ENCODE measurements at places on chromosomes 11 and 22. TPM values are rescaled to one million over a fixed set of nuclear protein-coding genes. Genes with fewer than 3 reads are reported as not detected.

DNA sequence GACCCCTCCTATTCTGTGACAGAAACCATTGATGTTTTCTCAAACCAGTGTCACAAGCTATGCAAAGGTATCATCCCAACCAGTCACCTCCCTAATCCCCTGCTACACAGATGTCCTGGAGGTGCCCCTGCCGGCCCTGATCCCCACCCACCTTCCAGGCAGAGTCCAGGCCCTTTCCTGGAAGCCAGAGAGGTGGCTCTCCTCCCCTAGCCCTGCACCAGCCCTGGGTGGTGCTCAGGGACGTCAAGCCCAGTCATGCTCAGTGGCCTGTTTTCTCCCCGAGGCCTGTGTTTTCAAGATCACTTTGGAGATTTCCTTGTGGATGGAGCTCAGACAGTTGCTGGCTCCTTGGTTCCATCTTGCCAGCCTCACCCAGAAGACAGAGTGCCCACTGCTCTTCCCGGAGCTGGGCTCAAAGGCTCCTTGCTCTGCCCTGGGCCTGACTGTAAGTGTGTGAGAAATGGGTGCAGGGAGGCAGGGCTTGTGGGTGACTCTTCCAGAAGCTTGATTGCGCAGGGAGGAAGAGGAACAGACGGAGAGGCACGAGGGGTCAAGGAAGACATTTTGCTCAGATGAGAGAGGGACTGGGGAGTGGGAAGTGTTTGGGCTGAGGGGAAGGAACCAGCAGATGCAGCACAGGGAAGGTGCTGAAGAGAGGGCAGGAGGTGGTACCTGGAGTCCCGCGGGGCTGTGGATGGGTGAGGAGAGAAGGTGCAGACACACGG, 11.3 kb downstream of the P2RY6 start:
- DNase-seq, result no peak

GRCh38 chr11:124732230-124732629, 7.5 kb upstream of the NRGN start:
- DNase-seq, result no peak

- DNase-seq, result no peak
Measured at GRCh38 chr11:12927221-12927620, 81.9 kb upstream of the RASSF10 start.

- no peak for DNase-seq
Measured at GRCh38 chr11:113977701-113978100, 2.8 kb downstream of the HTR3A start.

- peak; percentile 97 for DNase-seq
Measured at GRCh38 chr11:9759519-9760192, 95.8 kb downstream of the SWAP70 start.

GRCh38 chr11:35013514-35014233, 97.3 kb downstream of the PDHX start:
- DNase-seq, result no peak

- DNase-seq, result no peak
Measured at GRCh38 chr11:47369676-47370075, 8.7 kb downstream of the SPI1 start.

DNA sequence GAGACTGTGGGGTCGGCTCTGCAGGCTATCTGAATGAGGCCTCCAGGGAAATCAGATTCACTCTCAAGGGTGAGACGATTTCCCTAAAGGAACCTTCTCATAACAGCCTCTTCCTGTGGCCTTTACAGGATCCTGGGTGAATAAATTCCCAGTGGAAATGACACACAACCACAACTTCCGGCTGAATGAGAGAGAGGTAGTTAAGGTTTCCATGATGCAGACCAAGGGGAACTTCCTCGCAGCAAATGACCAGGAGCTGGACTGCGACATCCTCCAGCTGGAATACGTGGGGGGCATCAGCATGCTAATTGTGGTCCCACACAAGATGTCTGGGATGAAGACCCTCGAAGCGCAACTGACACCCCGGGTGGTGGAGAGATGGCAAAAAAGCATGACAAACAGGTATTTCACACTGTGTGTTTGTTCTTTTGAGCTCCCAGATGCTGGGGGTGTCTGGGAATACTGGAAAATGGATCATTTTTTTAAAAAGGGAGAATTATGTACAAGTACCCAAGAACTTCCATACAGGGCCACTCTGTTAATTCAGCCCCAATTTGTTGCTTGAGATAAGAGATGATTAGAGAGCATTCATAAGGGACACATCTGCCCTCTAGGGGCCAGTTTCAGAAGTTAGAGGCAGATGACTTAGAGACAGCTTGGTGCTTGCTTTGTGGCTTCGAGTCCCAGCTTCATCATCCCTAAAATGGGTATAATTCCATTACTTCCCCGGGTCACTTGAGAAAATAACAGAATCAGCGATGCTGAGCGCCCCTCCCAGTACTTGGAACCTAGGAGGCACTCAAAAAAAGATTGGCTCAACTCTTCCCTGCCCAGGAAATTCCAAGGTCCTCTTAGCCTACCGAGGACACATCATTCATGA, 10.2 kb downstream of the SERPIND1 start:
- peak; percentile 93 for DNase-seq

- DNase-seq, result peak; percentile 59
Measured at GRCh38 chr11:124716591-124716990, 23.2 kb upstream of the NRGN start.

DNA sequence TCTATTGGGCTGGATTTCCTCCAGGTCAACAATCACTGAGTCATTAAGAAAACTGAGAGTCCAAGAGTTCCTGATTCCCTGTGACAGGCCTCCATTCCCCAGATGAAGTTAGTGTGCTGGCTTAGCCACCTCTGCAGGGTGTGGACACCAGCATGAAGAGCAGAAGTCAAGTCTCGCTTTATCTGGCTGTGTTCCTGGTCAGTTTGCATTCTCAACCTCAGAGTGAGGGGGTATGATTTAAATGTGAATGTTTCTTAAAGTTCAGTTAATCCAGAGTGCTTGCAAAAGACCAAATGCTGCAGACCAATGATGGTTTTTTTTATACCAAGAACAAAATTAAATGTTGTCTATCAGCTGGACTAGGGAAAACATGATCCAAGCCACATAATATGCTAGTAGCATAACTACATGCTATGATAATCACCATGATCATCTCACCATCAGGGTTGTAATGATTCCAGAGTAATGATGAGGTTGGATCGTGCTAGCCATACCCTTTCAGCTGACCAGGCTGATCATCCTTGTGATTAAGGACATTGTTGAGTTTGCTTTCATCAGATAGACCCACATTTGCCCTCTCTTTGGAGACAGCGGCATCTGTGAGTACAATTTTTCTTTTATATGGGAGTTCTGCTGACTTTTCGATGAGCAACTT, 145.8 kb upstream of the ARHGAP20 start:
- DNase-seq, result peak; percentile 56

- no peak for DNase-seq
Measured at GRCh38 chr22:49525360-49525759, 302.3 kb downstream of the BRD1 start.

DNA sequence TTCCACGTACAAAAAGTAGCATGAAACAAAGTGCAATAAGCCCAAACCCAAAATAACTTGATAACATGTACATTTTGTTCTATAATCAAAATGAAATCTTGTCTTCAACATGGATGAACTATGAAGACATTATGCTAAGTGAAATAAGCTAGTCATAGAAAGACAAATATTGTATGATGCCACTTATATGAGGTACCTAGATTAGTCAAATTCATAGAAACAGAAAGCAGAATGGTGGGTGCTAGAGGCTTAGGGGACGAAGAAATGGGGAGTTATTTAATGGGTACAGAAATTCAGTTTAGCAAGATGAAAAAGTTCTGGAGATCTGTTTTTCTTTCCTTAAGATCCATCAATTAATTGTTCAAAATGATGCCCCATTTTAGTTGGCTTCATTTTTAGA, 7.5 kb downstream of the PGM2L1 start:
- no peak for DNase-seq

- DNase-seq, result no peak
Measured at GRCh38 chr22:22907551-22908494, 20.2 kb downstream of the IGLL5 start.

GRCh38 chr11:2263071-2263565, 7.3 kb downstream of the ASCL2 start:
- DNase-seq, result no peak

- DNase-seq, result no peak
Measured at GRCh38 chr11:123069908-123070821, 8.2 kb upstream of the HSPA8 start.

GRCh38 chr11:118916842-118917388, 8.8 kb downstream of the BCL9L start:
- DNase-seq, result no peak

- peak; percentile 47 for DNase-seq
Measured at GRCh38 chr22:37345863-37346504, 63.7 kb downstream of the CYTH4 start.

DNA sequence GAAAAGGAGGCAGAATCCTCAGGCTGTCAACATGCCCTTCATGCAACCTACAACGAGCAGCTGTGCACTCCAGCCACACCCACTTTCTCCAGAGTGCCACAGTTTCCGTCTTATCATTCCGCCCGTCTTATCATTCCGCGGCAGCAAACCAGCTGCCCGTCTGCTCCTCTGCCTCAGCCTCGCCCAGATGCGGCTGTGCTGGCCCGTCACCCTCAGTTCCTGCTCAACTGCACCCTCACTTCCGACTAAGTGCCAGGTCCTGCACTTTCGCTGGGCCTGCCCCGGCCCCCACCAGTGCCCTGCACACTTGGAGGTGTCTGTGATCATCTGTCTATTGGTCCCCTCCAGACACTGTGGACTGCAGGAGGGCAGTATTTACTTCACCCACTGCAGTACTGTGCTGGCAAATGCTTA, 43.7 kb downstream of the MICAL3 start:
- peak; percentile 52 for DNase-seq

DNA sequence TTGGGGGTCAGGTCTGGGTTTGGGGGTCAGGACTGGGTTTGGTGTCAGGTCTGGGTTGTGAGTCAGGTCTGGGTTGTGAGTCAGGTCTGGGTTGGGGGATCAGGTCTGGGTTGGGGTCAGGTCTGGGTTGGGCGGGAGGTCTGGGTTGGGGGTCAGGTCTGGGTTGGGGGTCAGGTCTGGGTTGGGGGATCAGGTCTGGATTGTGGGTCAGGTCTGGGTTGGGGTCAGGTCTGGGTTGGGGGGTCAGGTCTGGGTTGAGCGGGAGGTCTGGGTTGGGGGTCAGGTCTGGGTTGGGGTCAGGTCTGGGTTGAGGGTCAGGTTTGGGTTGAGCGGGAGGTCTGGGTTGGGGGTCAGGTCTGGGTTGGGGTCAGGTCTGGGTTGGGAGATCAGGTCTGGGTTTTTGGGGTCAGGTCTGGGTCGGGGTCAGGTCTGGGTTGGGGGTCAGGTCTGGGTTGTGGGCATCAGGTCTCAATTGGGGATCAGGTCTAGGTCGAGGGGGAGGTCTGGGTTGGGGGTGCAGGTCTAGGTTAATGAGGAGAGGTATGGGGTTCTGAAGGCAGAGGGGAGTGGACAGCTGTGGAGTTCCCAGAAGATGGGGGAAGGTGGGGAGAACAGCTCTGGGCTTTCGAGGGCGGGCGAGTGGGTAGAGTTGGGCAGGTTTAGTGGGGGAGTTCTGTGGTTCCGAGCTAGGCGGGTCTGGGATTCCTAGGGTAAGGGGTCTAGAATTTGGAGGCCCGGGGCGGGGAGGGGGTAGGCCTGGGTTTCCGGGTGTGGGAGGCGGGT, 629 bp downstream of the TTLL8 start:
- no peak for DNase-seq

GRCh38 chr11:86569109-86569508, 103.3 kb downstream of the ME3 start:
- no peak for DNase-seq

- DNase-seq, result no peak
Measured at GRCh38 chr11:76667271-76667818, 3.2 kb downstream of the LRRC32 start.

DNA sequence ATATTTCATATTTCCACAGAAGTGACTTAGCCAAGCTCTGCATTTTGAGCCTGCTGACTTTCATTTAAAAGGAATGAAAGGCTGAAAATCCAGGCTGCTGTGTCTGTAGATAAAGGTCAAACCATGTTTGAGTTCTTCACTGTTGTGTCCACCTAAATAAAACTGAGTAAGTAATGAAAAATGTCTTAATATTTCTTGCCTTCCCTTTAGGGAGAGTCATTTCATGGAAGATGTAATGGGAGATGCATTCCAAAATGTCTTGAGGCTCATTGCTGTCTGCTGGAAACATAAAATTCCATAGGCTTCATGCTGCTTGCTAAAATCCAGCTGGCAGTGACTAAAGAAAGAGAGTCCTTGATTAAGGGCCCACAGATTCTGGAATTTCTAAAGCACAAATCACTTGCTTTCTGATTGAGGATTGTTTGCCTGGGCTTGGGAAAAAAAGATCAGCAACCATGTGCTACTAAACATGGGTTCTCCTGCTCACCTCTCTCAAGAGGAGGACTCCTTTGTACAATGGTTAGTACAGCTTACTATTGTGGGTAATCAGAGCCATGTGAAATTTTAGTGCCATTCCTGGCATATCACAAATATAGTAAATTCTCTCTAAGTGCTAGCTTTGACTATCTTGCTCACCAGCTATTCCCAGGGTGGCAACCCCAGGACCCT, 56.9 kb downstream of the PANX1 start:
- no peak for DNase-seq

GRCh38 chr11:126587541-126587940, 232.1 kb downstream of the ST3GAL4 start:
- no peak for DNase-seq

GRCh38 chr22:47634347-47634746, 871.9 kb downstream of the TBC1D22A start:
- DNase-seq, result no peak

DNA sequence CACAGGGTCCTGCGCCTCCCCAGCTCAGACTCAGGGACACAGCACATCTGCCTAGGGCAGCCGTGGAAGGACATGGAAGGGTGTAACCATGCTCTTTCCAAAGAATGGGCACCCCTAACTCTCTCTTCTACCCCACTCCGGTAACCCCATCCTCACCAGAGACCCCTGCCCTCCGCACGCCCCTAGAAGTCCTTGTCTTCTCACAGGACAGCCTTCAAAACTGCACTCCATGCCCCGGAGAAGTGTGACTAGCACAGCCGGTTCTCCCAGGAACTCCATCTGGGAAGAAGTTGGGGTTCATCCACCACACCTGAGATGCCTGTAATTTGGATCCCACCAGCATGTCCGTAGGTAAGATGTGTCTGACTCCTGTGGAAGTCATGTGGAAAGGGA, 25.0 kb downstream of the P2RY2 start:
- DNase-seq, result no peak

The BIK gene
- total RNA-seq, result 1.1 TPM

The MIOX gene
- not detected for total RNA-seq

The SEZ6L gene
- not detected for total RNA-seq

The MRPL48 gene
- total RNA-seq, result 33.1 TPM

The HEPACAM gene
- under 0.01 TPM for total RNA-seq

Data from lung microvascular endothelial cell (primary cell).